ENCODE measurements at places on chromosomes 2 and 18.

- DNase-seq, result peak; percentile 39
These were observed 101.7 kb downstream of the AGAP1 start for GRCh38 chr2:235595422-235596010.

DNA sequence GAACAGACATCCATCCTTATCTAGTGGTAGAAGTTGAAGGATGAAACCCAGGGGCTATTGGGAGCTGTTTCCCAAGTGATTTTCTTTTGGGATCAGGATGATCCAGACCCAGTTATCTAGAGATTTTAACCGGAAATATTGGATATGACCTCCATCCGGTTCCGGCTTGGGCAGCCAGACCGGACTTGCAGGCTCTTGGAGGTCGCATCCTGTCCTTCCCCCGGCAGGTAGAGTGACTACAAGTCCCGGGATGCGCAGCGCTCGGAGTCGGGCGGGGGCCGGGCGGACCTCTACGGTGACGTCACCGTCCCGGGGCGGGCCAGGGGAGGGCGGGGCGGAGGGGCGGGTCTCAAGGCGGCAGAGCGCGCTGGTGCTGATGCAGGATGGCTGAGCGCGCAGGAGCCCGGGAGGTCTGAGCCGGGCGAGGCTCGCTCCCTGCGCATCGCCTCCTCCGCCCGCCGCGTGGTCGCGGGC, at the start of gene KIF5C:
Gene KIF5C, plus strand, starts transcription at position 360 of the 474 bp plus-strand sequence. CDS start 391 bp downstream, outside the sequence.
- peak; percentile 61 for DNase-seq

DNA sequence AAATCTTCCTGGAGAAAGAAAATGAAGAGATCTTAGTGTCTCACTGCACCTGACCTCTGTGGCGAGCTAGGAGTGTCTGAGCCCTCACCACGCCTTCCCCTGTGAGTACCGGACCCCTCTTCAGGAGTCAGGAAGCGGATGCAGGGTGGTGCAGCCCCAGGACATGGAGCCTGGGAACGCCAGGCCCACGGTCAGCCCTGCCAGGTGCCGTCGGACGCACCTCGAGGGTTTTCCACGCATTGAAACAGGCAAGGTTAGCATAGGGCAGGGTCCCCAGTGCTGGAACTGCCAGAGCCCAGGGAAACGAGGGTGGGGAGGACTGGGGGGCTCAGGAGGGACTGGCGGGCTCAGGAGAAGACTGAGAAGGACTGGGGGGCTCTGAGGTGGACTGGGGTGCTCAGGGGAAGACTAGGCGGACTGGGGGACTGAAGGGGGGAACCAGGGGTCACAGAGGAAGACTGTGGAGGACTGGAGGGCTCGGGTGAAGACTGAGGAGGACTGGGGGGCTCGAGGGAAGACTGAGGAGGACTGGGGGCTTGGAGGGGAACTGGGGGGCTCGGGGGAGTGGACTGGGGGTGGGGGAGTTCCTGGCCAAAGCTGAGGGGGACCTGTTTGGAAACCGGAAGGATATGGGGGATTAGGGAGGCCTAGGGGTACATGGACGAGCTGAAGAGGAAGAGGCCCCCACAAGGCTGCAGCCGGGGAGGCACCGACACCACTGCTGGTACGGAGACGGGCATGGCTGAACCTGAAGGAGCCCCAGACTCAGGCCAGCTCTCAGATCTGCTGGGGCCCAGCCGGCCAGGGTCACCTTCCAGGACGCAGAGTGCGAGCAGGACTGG, 65.2 kb upstream of the SNTG2 start:
- DNase-seq, result no peak

DNA sequence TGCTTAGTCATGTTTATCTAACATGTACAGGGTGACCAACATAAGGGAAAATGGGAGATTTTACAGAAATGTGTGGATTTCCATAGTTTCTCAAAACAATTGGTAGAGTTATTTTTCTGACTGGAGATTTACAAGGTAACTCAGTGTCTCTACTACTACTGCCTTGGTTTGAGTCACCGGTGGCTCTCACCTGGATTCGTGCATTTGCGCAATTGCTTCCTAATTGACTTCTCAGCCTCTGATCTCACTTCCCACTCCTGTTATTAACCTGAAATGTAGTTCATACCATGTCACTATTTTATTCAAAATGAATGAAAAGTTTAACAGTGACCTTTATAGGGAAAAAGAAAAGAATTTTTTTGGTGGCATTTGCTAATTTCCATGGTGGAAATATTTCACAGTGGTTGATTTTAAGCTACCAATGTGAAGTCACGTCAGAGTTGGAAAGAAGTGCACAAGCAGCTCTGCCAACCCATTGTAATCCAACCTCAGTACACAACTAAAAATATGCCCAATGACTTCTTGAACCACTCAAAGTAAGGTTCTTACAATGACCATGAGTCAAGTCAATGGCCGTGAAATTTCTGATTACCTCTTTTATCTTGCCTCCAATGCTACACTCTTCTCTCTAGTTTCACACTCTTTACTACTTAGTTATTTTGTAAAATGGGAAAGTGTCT, 94.0 kb downstream of the NYAP2 start:
- DNase-seq, result no peak

DNA sequence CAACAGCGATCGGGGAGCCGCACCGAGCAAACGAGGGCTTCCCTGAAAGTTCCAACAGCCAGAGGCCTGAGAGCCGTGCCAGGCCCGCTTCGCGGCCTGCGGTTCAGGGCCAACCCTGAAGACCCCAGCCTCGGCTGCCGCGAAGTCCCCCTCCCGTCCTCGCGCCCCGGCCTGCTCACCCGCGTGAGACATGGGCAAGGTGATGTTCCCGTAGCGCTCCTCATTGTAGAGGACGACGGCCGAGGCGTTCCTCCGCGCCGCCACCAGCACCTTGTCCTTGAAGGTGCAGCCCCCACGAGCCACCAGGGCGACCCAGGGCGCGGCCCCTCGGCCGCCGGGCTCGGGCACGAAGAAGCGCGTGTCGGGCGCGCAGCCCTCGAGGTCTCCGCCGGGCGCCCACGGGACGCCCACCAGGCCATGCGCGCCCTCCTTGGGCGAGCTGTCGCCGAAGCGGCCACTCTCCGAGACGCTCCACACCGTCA, 510 bp downstream of the RNF149 start:
- DNase-seq, result no peak

- DNase-seq, result no peak
These were observed 25.5 kb upstream of the YWHAQ start for GRCh38 chr2:9656270-9656766.

DNA sequence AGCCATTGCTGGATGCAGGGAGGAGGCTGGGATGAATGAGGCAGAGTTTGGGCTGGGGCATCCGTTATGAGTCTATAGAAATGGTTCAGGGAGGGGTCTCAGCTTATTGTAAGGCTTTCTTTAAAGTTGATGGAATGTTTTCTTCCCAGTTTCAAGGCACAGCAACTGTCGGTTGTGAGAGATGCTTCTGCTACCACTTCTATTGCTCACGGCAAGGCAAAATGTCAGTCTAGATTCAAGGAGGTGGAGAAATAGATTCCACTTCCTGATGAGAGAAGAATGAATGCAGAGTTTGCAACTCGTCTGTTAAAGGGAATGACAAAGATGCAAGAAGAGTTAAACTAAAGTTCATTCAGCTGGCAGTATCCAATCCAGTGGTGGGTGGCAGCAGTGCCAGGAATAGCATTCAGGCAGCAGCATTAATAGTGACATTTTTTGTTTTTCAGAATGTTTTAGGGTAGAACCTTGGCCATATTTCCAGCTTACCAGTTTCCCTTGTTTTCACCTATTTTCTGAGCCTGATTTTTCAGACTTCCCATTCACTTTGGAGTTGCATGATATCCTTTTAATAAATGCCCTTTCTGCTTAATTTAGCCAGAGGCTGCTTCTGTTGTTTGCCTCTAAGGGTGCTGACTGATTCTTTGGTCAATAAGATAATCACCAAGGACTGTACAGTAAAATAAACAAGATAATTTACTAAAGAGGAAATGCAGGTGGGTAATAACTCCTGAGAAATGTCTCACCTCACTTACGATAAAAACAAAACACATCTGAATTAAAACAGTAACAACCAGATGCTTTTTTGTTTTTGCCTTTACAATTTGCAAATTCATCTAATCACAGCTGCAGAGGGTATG, 138.4 kb downstream of the RPIA start:
- no peak for DNase-seq

DNA sequence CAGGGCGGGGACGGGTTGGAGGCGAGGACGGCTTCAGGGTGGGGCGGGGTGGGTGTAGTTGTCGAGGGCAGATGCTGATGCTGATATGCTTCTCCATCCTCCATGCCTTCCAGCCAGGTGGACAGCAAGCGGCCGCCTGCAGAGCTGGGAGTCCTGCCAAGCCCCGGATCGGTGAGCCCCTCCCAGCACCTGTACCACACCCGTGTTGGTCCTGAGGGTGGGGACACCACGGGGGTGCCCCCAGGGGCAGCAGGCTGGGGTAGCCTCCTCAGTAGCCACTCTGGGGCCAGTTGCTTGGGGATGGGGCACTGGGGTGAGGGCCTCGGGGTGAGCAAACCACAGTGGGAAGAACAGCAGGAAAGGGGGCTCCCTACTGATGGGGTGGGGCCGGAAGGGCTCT, 2.6 kb downstream of the ANO7 start:
- no peak for DNase-seq

- DNase-seq, result no peak
These were observed 83.2 kb downstream of the LAMA3 start for GRCh38 chr18:23772327-23773024.

DNA sequence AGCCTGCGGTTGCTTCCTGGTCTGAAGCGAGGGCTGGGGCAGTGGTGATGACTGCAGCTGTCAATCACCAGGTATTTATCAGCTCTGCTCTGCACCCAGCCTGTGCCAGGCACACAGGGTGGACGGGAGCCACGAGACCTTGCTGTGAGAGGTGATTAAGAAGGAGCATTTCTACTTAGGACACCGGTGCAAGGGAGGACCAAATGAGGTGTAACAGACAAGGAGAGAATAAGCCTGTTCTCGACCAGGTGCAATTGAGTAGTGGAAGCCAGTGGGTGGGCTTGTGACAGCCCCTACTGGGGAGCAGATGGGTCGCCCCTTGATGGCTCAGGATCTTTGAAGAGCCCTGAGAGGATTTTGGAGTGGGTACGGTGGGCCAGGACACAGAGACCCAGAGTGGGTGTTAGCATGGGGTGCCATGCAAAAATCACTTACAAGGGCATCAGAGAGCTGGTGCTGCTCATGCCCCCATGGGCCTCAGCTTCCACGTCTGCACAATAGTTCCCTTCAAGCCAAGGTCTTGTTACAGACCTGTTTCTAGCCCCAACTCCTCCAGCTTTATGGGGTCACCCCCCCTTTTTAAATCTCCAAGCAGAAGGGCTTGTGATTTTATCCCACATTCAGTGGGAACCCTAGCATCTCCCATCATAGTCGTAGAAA, 24.6 kb downstream of the GPR55 start:
- DNase-seq, result no peak

DNA sequence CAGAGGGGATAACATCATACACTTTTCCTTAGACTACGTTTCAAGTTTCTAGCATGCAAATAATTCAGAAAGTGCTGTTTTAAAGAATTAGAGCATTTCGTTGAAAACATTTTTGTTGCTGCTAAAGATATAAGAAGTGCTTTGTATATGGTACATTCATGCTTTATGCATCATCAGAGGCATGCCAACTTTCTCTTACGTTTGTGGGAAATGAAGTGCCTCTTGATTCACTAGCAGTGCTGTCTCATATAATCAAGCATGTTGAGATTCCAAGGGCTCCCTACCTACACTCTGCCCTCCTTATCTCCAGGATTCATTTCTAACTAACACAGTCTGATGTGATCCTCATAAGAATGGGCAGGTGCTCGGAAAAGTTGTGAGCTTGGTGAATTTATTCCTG, 748.6 kb upstream of the DDX18 start:
- DNase-seq, result no peak

GRCh38 chr2:187529977-187530721, 24.1 kb downstream of the TFPI start:
- DNase-seq, result no peak

GRCh38 chr2:96341641-96342040, 6.1 kb downstream of the NCAPH start:
- DNase-seq, result no peak

DNA sequence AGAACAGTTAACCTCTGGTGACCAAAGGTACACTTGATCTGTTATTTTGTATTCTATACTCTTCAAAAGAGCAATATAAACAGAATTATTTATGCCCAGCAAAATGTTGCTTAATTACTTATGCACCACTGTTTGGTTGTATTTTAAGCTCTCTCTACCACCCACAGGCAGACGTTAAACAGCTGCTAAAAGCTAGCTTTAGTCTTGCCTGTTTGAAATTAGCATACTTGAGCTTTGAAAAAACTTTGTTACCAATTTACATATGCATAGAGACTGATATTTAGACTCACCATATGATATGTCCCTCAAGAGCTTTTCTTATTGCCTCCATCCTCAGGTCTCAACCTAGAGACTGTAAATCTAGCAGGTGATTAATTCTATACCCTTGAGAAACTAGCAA, 426.9 kb downstream of the NR4A2 start:
- no peak for DNase-seq

GRCh38 chr2:225276207-225276606, 123.3 kb upstream of the NYAP2 start:
- no peak for DNase-seq

DNA sequence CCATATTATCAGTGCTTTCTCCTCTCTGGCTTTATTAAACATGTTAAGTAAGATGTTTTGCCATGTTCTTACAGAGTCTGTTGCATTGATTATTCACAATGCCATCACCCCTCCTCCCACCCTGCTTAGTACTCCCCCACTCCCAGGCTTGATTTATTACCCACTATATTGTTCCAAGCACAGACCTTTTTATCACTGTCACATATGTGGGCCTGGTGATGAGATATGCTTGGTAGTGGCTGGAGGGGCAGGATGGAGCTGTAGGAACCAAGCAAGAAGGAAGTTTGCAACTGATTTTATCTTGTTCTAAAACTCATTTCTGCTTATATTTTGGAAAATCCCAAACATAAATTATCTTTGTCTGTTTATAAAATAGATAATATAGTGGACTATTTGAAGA, 748.2 kb upstream of the CELF4 start:
- DNase-seq, result no peak

DNA sequence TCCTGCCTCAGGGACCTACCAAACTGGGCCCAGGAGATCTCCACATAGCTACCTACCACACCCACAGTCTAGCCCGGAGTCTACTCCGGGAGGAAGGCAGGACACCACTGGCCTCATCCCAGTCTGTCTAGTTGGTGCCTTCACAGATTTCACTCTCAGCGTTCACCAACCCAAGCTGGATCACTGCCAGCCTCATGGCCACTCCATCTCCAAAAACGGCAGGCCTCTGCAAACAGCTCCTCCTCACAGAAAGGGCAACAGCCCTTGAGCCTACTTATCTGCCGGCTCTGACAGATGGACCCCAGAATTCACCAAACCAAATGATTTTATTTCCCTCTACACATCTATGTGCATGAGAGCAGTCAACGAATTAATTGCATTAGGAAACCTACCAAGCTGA, 61.3 kb downstream of the NCKAP5 start:
- no peak for DNase-seq

GRCh38 chr2:137190411-137191195, 425.3 kb downstream of the THSD7B start:
- DNase-seq, result no peak

- DNase-seq, result no peak
These were observed 179.6 kb downstream of the KLHL29 start for GRCh38 chr2:23564615-23564960.

DNA sequence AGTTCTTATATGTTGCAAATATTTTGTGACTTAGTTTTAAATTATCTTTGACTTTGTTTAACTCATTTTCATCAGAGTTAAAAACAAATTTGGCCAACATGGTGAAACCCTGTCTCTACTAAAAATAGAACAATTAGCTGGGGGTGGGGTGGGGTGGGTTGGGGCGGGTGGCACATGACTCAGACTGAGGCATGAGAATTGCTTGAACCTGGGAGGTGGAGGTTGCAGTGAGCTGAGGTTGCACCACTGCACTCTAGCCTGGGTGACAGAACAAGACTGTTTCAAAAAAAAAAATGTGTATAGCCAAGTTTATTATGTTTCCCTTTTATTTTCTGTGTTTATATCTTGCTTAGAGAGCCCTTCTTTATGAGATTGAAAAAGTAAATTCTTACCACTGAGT, 14.2 kb upstream of the LIPG start:
- no peak for DNase-seq

Measured in left renal cortex interstitium (tissue), 4 donors.